ENCODE measurements at places on chromosomes 12 and 14.

GRCh38 chr12:70798016-70798783, 122.3 kb downstream of the PTPRR start:
- no peak for DNase-seq

- no peak for DNase-seq
Observed at GRCh38 chr12:95681210-95681765, 109.3 kb downstream of the NTN4 start.

GRCh38 chr12:3453990-3454680, 36.9 kb upstream of the PRMT8 start:
- DNase-seq, result no peak

DNA sequence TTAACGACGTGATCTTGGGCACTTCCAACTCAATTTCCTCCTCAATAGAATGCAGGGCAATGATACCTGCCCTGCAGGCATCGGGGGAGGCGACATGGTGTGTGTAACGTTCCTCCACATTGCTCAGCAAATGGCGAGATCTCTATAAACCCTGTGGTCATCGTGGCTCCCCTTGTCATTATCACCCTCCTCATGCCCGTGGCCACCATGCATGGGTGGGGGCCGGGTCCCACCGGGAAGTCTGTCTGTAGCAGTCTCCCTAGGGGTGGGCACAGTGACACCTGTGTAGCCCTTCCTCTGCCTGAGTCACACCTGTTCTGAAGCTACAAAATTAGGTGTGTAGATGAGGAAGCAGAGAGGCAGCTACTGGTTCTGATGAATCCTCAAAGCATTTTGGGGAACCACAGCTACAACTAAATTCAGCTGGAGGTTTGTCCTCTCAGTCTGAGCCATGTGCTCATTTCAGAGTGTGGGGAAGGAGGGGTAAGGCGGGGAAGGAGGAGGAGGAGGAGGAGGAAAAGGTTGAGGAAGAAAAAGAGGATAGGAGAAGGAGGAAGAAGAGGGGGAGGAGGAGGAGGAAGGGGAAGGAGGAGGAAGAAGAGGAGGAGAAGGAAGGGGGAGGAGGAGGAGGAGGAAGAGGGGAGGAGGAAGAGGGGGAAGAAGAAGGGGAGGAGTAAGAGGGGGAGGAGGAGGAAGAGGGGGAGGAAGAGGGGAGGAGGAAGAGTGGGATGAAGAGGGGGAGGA, 11.0 kb upstream of the CACNA2D4 start:
- DNase-seq, result no peak

GRCh38 chr12:124294780-124295341, at the start of gene RFLNA:
RFLNA (plus strand) TSS chr12:124295093; CDS start chr12:124295430, 337 bp downstream.
- DNase-seq, result no peak

- no peak for DNase-seq
Observed at GRCh38 chr12:116338064-116338846, 60.8 kb upstream of the MED13L start.

- no peak for DNase-seq
Observed at GRCh38 chr14:102140027-102140749, 491 bp downstream of the WDR20 start.

GRCh38 chr14:96616161-96616721, 114.1 kb downstream of the PAPOLA start:
- DNase-seq, result no peak
